RKO (cell line): ENCODE measurements at places on chromosomes 7 and 10.

DNA sequence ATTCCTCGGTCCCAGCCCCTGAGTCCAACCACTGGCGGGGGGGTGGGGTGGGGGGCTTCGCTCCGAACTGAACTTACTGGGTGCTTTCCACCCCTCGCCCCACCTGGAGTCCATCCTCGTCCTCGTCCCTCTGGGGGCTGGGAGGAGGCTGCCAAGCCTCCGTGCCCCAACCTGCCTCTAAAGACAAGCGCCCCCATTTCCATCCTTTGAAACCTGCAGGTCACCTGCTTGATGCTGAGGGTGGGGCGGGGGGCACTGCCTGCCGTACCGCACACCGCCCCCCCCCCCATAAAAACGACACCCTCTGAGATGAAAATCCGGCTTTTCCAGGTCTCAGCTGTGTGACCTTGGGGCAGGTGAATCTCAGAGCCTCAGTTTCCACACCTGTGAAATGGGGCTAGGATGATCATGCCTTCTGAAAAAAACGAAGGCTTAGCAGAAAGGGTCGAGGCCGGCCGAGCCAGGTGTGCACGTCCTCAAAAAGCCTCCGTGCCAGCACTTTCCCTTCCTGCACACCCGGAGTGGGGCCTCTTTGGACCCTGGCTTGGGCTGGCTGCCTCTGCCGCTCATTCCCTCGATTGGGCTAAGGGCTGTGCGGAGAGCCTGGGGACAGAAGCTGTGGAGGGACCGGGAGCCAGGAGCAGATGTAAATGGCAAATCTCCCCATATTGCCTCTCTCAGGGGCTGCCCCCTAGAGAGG lies 967 bp downstream of the ELFN1 start:
- no peak for DNase-seq

GRCh38 chr10:129730272-129730992 lies 233.6 kb downstream of the EBF3 start:
- DNase-seq: no peak

GRCh38 chr10:102066399-102067088 lies 1.4 kb downstream of the HPS6 start:
- no peak for DNase-seq

DNA sequence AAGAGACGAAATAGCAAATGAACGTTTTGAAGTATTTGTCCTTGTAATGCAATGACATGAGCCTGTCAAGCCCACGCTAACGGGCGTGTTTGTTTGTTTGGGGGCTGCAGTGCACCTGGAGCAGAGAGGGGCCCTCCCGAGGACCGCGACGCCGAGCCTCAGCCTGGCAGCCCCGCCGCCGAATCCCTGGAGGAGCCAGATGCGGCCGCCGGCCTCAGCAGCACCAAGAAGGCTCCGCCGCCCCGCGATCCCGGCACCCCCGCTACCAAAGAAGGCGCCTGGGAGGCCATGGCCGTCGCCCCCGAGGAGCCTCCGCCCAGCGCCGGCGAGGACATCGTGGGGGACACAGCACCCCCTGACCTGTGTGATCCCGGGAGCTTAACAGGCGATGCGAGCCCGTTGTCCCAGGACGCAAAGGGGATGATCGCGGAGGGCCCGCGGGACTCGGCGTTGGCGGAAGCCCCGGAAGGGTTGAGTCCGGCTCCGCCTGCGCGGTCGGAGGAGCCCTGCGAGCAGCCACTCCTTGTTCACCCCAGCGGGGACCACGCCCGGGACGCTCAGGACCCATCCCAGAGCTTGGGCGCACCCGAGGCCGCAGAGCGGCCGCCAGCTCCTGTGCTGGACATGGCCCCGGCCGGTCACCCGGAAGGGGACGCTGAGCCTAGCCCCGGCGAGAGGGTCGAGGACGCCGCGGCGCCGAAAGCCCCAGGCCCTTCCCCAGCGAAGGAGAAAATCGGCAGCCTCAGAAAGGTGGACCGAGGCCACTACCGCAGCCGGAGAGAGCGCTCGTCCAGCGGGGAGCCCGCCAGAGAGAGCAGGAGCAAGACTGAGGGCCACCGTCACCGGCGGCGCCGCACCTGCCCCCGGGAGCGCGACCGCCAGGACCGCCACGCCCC lies 118.5 kb downstream of the CYTH3 start:
- no peak for DNase-seq

DNA sequence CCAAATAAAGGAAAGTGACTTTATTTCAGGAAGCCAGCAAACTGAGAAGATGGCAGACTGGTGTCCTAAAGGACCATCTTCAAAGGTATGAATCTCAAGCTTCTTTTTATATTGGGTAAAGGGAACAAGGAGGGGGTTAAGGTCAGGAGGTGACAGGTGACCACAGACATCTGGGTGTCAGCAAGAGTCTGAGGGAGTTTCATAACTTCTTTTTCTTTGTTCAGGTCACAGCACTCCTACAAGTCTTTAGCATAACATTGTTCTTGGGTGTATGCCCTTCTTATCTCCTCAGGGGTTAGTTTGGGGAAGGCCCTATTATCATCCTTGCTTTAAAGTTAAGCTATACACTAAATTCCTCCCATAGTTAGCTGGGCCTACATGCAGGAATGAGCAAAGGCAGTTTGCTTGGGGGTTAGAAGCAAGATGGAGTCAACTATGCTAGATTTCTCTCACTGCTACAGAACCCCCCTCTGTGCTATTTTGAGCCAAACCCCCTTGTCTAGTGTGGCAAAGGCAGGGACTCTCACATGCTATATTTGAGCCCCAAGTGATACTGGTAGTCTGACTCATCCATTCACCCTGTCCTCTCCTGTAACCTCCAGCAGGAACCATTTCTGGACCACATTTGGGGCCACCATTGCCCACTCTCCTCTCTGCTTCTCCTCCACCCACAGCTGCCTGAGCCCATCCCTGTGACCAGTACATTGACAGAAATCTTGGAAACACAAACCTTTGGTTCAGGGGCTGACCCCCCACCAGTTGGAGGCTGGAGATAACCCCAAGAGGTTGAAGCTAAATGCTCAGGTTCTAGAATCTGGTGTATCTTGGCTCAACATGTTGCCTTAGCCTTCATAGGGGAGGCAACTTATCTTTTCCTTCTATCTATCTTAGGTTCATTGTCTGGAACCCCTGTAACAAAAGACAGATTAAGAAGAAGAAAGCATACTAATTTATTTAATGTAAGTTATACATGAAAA lies 55.5 kb upstream of the LRGUK start:
- DNase-seq: no peak

GRCh38 chr10:108696792-108697477 lies 1226.4 kb downstream of the XPNPEP1 start:
- DNase-seq: no peak

DNA sequence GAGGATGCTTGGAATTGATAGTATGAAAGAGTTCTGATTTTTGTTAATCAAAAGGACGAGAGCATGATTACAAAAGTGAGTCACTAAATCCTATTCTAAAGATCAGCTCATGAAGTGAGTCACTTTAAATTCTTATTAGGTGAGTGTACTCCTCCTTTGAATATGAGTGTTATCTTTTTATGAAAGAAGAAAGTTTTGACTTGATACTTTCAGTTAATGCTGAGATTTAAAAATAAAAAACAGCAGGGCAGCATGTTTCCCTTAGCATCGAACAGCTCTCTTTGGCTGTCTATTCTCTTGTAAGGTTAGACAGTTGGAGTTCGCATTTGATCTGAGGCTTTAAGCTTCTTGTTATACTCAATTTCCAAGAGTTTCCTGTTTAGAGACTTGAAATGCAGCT lies 222.0 kb downstream of the TWIST1 start:
- peak; percentile 87 for DNase-seq

DNA sequence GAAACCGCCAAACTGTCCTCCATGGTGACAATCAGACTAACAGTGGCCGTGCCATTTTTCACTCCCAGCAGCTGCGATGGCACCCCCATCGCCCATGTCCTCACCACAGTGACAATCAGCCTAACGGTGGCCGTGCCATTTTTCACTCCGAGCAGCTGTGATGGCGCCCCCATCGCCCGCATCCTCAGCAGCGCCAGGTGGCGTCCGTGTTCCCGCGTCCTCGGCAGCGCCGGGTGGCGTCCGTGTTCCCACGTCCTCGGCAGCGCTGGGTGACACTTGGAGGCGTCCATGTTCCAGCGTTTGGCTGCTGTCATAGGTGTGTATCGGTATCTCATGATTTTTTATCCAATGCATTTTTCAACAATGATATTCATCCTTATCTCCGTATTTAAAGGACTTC lies 267.3 kb downstream of the PTPRN2 start:
- no peak for DNase-seq

DNA sequence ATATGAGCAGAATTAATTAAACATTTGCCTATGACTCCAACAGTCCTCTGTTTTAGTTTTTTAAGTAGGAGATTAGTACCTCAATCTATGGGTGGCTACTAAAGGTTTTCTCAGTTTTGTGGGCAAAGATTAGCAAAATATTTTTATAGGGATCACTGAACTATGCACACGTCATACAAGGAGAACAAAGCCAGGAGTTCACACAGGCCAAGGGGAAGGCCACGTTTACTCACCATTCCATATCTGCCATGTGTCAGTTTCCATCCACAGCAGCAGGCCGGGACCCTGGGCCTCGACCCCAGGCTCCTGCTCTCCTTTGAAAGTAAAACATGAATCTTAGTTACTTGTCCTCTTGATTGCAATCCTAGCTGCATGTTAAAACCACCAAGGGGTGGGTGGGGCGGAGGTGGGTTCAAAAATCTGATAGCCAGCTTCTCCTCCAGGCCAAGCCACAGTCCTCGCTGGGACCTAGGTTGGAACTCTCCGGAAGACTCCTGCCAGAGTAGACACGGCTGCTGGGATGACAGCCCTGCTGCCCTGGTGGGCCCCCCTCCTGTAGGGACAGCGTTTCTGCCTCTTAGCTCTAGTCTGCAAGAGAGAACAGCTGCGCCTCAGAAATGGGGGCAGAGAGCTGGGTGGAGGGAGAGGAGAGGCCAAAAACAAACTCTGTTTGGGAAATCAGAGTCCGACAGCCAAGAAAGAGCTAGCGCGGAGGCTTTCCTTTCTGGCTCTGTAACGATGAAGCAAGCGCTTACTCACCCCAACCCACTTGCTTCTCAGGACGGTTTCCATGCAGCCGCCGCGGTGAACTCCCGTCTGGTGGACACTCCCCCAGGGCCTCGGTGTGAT lies 35.6 kb downstream of the PITRM1 start:
- DNase-seq: no peak

GRCh38 chr10:2908851-2909630 lies 158.3 kb upstream of the PFKP start:
- DNase-seq: no peak
